Kidney (tissue), 22 donors: ENCODE measurements at places on chromosomes 6 and 20.

DNA sequence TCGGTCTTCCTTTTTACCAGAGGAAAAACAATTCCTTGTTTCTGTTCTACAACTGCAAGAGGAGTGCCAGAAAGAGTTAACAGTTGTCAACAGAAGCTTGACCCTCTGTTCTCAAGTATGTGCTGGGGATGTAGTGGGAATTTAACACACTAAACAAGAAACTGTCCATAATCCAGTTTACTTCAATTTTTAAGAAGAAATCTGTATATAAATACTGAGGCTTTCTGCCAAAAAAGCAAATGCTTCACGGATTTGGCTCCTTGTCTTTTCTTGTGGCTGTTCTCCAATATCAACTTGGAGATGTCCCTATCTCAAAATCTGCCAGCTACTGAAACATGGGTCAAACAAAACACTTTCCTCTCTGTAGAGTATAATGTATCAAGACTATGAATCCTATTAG, 26.8 kb downstream of the REV3L start:
- H3K27me3 ChIP-seq, result no peaks in the 10 kb centered on the region
- H3K4me3 ChIP-seq, result no peak overlapping the region
- no peak for DNase-seq
- H3K4me1 ChIP-seq, result no peaks in the 10 kb centered on the region

DNA sequence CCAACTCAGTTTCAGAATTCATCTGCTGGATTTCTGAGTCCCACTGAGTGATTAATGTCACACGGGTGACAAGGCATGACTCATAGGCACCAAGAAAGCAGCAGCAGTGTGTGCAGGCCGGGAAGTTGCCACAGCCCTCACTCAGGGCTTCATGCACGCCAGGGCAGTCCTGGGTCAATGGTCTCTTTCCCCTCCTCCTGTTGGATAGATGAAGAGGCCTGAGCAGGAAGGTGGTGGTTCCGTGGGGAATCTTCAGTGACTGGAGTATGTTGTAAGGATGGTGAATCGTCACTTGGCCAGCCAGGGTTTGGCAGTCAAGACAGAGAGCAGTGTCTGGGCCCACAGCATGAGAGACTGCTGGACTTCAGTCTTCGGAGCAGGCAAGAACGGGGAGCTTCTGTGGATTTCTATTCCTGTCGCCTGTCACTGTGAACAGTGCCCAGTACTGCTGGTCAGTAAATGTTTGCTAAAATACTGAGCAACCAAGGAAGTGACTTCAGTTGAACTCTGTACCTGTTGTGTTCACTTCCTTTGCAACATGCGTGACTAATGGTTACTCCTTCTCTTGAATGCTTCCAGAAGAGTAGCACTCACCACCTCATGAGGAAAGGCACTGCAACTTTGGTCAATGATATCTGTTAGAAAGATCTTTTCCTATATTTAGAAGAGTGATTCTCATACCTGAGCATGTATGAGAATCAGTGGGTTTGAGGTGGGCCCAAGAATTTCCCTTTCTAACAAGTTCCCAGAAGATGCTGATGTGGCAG, 62.0 kb upstream of the CD93 start:
- H3K4me1 ChIP-seq, result peaks cover 8% of the 10 kb centered on the region
- H3K27ac ChIP-seq, result peak overlapping the region; percentile 51
- H3K36me3 ChIP-seq, result no peaks in the 10 kb centered on the region
- no peak overlapping the region for H3K4me3 ChIP-seq
- H3K27me3 ChIP-seq, result no peaks in the 10 kb centered on the region
- DNase-seq, result no peak

DNA sequence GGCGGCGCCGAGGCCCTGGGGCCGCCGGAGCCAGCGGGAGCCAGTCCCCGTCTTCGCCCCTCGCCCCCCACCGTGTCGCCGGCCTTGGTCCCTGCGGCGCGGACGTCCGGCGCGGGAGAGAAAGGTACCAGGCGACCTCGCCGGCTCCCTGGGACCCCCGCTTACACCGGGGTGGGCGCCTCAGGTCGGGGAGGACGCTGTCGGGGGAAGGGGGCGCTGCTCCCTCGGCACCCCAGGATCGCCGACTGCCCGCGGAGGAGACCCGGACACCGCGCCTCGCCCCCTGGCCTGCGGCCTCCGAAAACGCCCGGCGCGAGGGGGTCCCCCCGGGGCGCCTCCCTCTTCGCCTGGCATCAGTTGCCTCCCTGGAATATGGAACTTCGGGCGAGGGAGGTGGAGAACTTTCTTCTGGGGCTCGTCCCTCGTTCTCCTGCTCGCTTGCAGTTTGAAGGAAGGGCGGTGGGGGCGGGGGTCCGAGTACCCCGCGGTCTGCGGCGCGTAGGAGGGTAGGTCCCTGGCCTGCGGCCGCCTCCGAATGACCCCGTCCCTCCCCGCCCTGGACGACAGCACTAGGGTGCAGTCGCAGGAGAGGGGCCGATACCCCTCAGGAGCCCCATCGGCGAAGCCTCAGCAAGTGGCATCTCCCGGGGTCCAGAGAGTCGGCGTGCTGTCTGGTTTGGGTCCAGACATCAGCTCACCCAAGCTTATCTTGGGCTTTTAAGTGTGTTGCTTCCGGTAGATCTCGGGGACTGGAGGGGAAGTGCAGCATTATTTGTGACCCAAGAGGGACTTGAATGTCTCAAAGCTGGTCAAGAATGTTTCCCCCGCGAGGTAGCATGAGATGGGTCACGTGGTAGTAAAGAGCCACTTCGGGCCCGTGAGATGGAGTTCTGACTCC, 549 bp downstream of the ANKRD6 start:
- H3K4me1 ChIP-seq, result peaks cover 2% of the 10 kb centered on the region
- no peaks in the 10 kb centered on the region for H3K27me3 ChIP-seq
- peak; percentile 46 for DNase-seq
- H3K36me3 ChIP-seq, result no peaks in the 10 kb centered on the region
- H3K4me3 ChIP-seq, result peak overlapping the region; percentile 32
- no peak overlapping the region for H3K27ac ChIP-seq

- no peak overlapping the region for H3K27ac ChIP-seq
- H3K36me3 ChIP-seq, result no peaks in the 10 kb centered on the region
- peaks cover 3% of the 10 kb centered on the region for H3K4me1 ChIP-seq
- DNase-seq, result no peak
These were observed 523.8 kb upstream of the JARID2 start for GRCh38 chr6:14722001-14722562.

- no peaks in the 10 kb centered on the region for H3K4me1 ChIP-seq
- DNase-seq, result peak; percentile 63
- H3K27ac ChIP-seq, result peak overlapping the region; percentile 41
- no peaks in the 10 kb centered on the region for H3K27me3 ChIP-seq
These were observed 472 bp upstream of the PAQR8 start for GRCh38 chr6:52361414-52361944.

- no peaks in the 10 kb centered on the region for H3K36me3 ChIP-seq
- peaks cover 3% of the 10 kb centered on the region for H3K4me1 ChIP-seq
- no peaks in the 10 kb centered on the region for H3K27me3 ChIP-seq
- no peak overlapping the region for H3K27ac ChIP-seq
- DNase-seq, result peak; percentile 81
- H3K4me3 ChIP-seq, result peak overlapping the region; percentile 37
These were observed 10.4 kb upstream of the GCNT2 start for GRCh38 chr6:10510592-10511367.

DNA sequence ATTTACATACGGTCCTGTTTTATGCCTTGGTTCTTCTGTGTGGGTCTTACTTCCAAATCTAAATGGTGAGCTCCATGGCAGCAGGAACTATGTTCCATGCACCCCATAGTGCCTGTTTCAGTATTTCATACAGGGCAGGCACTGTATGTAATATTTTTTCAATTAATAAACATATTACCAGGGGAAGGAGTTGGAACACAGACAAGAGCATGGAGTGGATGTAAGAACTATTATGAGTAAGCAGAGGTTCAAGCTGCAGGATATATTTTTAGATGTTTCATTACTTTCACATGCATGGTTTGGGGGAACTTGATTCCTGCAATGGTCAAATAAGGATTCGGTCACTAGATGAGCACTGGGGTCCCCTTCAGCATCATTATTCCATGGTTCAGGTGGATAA, 108.3 kb downstream of the KIF13A start:
- H3K36me3 ChIP-seq, result no peaks in the 10 kb centered on the region
- peaks cover 6% of the 10 kb centered on the region for H3K4me1 ChIP-seq
- no peak overlapping the region for H3K27ac ChIP-seq
- no peak overlapping the region for H3K4me3 ChIP-seq
- DNase-seq, result no peak

DNA sequence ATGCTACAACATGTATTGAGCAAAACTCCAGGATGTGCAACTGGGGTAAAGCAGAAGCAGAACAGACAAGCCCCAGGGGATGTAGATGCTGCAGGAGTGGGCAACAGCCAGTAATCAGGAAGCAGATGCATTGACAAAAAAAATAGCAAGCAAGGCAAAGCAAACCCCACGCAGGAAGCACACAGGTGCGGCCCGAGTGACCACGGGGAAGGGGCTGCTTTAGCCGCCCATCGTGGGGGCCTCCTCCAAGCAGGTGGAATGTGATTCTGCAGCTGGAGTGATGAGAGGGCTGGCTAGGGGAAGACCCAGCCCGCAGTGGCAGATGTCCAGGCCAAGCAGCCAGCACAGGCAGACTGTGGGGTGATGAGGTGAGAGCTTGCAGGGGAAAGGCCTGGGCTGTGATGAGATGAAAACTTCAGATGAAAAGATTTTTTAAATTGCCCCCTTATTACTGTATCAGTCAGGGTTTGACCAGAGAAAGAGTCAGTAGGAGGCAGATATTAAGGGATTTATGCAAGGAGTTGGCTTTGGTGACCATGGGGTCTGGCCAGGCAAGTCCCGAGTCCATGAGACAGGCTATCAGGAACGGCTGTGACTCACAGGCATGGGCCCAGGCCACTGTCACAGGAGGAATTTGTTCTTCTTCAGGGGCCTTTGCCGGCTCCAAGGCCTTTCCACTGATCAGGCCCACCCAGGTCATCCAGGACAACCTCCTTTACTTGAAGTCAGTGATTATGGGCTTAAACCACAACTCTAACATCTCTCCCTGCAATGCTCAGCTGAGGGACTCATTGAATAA, 207.6 kb downstream of the ANKRD60 start:
- no peaks in the 10 kb centered on the region for H3K36me3 ChIP-seq
- DNase-seq, result no peak
- no peaks in the 10 kb centered on the region for H3K4me1 ChIP-seq
- H3K27me3 ChIP-seq, result no peaks in the 10 kb centered on the region
- H3K27ac ChIP-seq, result no peak overlapping the region

DNA sequence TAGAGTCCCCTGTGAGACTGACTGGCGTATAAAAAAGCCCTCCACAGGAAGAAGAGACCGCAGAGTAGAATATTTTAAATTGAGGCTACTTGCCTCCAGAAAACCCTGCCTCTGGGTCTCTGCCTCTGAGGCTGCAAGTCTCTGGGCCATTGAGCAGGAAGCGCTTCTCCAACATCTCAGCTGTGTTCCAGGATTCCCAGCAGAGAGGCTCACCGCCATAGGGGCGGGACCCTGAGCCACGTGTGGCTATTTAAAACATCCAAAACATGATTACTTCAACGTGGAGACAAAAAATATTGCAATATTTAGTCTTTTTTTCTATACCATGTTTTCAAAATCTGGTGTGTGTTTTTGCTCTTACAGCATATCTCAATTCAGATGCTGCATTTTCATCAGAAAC, 59.4 kb downstream of the GNAS-AS1 start:
- no peak overlapping the region for H3K4me3 ChIP-seq
- H3K27me3 ChIP-seq, result no peaks in the 10 kb centered on the region
- no peaks in the 10 kb centered on the region for H3K4me1 ChIP-seq
- H3K27ac ChIP-seq, result no peak overlapping the region
- peak; percentile 10 for DNase-seq
